ENCODE measurements at places on chromosomes 3 and 15.

GRCh38 chr3:143261848-143262247 is 142.3 kb downstream of the CHST2 start:
- DNase-seq: no peak

DNA sequence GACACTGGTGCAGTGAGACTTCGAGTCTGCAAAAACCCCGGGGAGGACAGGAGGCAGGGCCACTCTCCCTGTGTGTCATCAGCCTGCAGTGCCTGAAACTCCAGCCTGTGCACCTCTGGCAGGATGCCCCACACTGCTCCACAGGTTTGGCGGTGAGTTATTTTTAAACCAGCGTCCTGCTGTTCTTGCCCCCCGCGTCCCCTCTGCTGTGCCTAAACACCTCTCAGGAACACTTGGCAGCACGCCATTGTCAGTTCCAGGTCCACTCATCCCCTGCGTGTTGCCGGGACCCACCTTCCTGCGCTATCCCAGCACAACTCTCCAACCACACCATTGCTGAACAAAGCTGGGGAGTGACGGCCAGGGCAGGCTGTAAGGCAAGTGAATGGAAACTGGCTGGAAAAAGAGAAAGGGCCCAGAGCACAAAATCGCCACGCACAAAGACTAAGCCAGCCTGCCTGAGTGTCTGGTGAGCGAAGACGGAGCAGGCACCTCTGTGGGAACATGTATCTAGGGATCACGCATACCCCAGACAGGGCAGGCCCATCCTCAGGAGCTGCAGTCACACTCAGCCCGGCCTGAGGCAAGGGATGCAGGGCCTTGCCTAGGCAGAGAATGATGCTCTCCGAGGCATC is 3.1 kb upstream of the PLA2G4F start:
- no peak for DNase-seq

DNA sequence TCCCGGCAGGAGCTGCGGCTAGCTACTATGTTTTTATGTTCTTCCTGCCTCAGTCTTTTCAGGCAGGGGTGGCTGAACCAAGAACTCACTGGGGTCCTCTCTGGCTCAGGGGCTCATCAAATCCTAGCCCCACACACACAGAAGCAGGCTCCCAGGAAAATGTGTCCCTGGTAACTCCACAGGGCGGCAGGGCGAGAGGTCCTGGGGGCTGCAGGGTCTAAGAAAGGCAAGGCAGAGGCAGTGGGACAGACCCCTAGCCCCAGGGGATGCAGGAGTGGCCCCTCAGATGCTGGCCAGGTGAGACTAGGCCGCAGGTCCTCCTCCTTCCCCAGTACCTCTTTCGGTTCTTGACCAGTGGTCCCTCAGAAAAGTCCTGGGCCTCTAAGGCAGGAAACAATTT is 48.9 kb downstream of the PTH1R start:
- no peak for DNase-seq

DNA sequence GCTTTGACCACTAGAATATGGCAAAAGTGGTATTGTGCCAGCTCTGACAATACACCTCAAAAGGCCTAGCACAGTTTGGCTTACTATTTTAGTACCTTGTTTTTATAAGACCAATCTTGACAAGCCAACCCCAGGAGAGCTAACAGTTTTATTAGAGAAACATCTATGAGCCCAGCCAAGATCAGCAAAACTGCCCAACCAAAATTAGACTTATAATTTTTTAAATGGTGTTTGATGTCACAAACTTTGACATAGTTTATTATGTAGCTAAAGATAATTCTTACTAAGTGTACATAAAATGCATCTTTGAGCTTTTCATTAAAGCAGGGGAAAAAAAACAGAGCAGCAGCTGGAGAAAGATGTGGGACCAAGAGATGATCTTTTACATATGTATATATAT is 537.5 kb downstream of the ZPLD1 start:
- DNase-seq: no peak

- DNase-seq: no peak
Measured at GRCh38 chr15:97087006-97087741, 756.7 kb downstream of the NR2F2 start.

GRCh38 chr3:108182339-108182738 is 39.9 kb downstream of the IFT57 start:
- no peak for DNase-seq

DNA sequence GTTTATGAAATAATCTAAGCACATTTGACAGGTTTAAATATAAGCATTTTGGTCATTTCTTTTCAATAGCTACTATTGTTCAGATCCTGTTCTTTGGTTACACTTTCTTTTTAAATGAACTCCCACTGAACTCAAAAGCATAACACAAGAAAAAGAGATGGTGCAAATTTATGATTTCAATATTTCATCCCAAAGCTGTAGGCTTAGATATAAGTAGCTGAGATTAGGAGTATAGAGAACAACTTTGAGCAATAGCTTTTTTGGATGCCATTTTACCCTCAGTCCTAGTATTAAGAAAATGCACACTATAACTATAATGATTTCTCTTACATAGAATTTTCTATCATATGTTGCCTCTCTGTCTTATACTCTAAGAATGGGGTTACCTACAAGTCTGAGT is 213.8 kb downstream of the ATP8B4 start:
- DNase-seq: no peak

- DNase-seq: no peak
Measured at GRCh38 chr3:56754741-56755417, 46.9 kb downstream of the ARHGEF3 start.

DNA sequence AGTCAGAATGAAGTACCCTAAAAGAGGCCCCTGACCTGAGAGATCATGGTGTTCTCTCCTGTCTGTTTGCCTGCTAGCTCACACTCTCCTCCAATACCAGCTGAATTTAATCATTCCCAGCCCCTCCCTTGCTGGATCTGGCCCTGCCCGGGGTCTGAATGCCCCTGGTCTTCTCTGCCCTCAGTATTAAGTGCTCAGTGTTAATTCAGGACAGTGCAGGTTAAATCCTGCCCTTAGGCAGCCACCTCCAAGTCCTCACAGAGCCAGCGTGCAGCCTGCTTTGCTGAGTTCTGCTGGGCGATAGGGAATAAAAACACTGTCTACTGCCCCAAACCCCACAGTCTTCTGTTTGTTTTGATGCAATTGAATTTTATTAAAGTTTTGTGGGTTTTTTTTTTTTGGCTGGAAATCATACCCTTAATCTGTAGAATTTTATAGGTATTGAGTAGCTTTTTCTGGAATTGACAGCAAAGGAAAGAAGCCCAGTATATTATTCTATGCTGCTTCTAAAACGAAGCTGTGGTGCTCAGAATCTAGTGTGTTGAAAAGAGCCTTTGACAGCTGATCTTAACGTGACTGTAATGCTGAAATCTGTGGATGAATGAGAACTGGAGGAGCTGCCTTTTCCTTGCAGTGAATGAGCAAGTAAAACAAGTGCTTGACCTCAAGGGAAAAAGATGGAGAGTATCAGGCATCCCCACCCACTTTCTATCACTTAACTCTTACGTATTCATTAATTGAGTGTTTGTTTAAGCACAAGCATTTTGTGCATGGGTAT is 12.3 kb upstream of the BDH1 start:
- DNase-seq: no peak

- no peak for DNase-seq
Measured at GRCh38 chr3:56926243-56926946, 124.6 kb upstream of the ARHGEF3 start.

DNA sequence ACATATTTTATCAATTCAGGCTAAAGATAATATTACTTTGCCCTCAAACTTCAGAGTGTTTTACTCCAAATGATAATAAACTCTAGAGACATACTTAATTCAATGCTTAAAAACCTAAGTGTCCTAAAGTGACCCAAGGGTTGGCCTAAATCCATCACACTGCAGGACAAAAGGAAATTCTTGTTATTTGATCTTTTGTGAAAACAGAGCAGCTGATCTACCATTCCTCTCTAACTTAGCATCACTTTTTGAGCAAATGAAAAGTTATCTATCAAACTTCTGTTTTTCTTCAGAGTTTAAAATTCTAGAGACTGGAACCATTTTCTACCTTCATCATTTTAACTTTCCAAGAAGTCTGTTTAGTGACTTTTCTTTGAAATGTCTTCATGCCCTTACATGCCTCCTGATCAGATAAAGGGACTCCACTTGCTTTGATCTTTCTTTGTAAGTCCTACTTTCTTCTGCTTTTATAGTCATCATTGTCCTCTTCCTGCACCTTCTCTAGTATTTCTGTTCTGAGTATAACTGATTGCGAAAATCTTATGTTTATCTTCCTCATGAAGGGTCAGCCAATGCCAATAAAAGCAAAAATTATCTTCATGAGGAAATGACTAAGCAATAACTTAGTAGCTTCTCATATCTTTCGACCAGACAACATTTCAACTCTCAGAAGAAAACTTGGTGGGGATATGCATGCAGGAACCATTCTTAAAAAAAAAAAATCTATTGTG is 378.7 kb upstream of the TGFBR2 start:
- no peak for DNase-seq

DNA sequence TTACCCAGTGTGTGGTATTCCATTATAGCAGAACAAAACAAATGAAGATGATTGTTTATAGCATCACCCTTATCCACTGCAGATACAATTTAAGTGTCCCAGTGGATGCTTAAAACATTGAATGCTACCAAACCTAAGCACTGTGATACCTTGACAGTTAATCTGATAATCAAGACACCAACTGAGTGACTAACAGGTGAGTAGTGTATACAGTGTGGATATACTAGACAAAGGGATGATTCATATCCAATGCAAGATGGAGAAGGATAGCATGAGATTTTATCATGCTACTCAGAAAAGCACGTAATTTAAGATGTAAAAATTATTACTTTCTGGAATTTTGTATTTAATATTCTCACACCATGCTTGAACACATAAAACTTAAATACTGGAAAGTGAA is 1449.0 kb downstream of the OTOL1 start:
- no peak for DNase-seq

GRCh38 chr3:154786724-154787123 is 293.4 kb upstream of the MME start:
- no peak for DNase-seq

GRCh38 chr15:92421976-92422375 is 28.3 kb downstream of the ST8SIA2 start:
- no peak for DNase-seq

DNA sequence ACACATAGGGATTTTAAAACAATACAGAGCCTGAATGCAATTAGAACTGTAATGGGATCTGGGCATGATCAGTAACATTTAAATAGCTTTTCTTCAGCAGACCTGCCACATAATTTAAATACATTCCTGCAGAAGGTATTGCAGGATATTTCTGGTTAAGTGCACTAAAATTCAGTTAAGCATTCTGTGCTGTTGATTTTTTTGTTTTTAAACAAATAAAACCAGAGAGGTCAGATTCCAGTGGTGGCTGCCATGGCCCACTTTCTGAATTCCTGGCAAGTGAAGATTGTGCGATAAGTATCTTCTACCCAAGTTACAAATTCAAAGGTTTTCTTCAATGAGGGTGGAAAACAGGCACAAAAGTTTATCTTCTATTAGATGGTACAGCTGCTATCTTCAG is 98.7 kb downstream of the RAP2B start:
- no peak for DNase-seq

DNA sequence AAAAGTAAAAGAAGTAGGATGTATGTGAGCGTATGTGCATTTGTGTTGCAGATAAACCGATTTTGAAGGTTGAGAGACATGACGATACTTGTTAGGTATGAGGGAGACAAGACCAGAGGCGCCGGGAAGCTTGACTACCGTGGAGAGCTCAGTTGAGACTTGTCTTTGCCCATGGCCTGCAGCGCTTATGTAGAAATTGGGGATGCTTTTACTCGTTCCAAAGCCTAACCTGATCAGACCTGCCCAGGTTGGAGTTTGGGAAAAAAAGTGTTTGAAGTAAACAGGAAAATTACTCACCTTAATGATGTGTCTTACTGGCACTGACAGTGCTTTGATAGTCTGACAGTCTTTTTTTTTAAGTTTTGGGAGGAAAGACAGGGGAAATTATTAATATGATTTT is 202.8 kb downstream of the TP63 start:
- no peak for DNase-seq

- DNase-seq: no peak
Measured at GRCh38 chr3:170558427-170558826, 27.4 kb downstream of the SLC7A14 start.

DNA sequence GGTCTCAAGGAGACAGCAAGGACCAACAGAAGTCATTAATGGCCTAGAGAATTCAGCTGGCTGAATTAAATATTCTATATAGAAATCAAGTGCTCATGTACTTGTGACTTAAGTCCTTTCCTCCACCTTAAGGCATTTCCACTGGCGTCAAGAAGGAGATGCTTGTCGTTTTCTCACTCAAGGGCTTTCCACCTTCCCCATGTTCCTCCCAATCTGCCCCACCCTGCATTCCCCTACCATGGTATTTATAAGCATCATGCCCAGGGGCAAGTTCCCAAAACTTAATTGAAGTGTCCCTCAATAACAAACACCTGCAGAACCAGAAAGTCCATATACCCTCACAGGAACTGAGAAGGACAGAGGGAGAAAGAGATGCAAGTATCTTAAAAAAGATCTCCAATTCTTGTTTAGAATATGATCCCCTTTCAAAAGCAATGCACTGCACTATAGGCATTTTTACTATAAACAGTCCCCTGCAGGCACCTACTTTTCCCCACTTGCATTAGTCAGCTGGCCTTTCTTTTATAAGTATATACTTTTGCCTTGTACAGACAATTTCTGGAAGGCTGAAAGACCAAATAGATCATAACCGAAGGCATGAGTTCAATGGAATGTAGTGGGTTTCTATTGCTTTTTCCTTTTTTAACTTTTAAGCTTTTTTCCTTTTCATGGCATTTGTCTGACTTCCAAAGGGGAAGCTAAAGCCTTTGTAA is 29.6 kb downstream of the TMEM39A start:
- no peak for DNase-seq

- DNase-seq: no peak
Measured at GRCh38 chr15:60842694-60843093, 363.8 kb upstream of the ICE2 start.

DNA sequence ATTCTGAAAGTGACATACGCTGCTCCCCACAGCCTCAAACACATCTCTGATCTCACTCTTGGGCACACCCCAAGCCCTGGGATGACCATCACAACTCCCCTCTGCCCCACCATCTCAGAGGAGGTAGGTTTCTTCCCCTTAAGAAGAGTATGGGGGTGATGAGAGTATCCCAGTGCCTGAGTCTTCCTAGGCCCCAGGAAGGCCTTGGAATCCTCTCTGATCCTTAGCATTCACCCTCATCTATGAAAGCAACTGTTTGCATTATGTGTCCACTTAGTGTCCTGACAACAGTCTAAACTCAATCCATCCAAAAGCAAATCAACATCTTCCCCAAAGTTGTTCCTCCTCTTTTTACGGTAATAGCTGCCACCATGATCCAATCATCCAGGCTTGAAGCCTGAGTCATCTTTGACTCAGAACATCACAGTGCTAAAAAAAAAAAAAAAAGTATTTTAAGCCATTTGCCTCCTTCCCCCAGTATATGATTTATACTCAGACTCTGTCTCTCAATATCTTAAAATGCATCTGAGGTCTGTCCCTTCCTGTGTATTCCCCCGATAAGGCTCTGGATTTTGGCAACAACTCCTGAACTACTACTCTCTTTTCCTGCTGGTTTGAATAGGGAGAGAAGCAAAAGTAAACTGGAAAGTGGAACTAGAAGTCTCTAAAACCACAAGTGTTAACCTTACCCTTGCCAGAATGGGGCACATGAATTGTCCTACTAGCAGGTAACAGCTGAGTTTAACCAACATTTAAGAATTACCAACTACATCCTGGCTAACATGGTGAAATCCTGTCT is 22.5 kb downstream of the POPDC2 start:
- no peak for DNase-seq

Measured in WTC11 (cell line).